Activated naive CD8-positive, alpha-beta T cell treated with anti-CD3 and anti-CD28 coated beads for 36 hours (primary cell): ENCODE measurements at places on chromosomes 1 and 21.

- H3K36me3 ChIP-seq = no peaks in the 10 kb centered on the region
- H3K4me3 ChIP-seq = no peak overlapping the region
- no peak for DNase-seq
- no peaks in the 10 kb centered on the region for H3K4me1 ChIP-seq
- H3K27ac ChIP-seq = no peak overlapping the region
Measured at GRCh38 chr1:64315402-64315801, 112.0 kb downstream of the UBE2U start.

GRCh38 chr1:185483664-185484450 lies 166.8 kb upstream of the IVNS1ABP start:
- no peaks in the 10 kb centered on the region for H3K4me1 ChIP-seq
- H3K27ac ChIP-seq = no peak overlapping the region

- peaks cover 7% of the 10 kb centered on the region for H3K27me3 ChIP-seq
- peaks cover 3% of the 10 kb centered on the region for H3K4me1 ChIP-seq
- H3K27ac ChIP-seq = no peak overlapping the region
- H3K36me3 ChIP-seq = no peaks in the 10 kb centered on the region
- DNase-seq = no peak
Measured at GRCh38 chr1:3910049-3910731, 10.1 kb upstream of the C1orf174 start.

DNA sequence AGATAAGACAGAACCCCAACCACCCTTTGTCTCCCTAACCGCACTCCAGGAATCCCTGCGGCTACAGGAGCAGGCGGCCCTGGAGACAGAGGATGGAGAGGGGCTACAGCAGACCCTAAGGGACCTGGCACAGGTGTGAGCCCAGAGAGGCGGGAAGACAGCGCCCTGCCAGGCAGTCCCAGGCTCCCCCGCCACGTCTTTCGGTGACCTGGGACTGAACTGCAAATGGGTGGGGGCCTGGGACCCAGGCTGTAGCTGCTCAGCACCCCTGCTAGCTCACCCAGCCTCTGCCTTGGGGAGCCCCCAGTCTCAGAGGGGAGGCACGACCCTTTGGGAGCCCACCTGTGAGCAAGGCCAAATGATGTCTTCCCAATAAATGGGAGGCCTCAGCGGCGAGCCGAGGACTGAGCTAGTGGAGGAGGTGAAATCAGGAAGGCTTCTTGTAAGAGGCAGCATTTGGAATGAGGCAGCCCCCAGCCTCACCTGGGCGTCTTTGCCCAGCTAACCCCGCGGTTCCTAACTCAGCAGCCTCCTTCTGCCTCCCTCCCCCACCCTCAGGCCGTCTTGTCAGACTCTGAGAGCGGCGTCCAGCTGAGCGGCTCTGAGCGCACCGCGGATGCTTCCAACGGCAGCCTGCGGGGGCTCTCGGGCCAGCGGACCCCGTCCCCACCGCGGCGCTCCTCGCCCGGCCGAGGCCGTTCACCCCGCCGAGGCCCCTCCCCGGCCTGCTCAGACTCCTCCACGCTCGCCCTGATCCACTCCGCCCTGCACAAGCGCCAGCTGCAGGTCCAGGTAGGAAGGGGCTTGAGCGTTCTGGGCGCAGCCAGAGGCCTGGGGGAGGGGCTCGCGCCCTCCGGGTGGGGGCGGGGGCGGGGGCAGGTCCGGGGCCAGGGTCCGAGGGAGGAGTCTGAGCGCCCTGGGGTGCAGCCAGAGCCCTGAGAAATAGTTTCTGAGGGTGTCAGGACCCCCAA lies 16.9 kb downstream of the CROCC start:
- H3K27ac ChIP-seq = no peak overlapping the region
- H3K4me1 ChIP-seq = no peaks in the 10 kb centered on the region
- H3K27me3 ChIP-seq = no peaks in the 10 kb centered on the region
- peaks cover 8% of the 10 kb centered on the region for H3K36me3 ChIP-seq

DNA sequence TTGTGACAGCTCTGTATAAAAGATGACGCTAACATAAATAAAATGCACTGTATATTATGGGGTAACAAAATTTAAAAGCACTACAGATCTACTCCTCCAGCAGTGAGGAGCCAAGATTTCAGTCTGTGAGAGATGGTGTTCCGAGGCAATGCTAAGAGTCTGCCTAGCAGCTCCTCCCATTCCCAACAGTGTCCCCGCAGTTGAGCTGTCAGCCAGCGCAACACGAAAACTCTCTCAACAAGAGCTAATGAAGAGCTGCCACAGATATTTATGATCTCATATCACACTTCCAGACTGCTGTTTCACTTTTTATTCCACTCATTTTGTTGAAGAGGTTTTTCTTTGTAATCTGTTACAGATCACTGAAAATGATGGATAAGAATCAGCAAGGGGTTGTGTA lies 53.9 kb upstream of the ESRRG start:
- no peak overlapping the region for H3K4me3 ChIP-seq
- H3K36me3 ChIP-seq = no peaks in the 10 kb centered on the region
- H3K27me3 ChIP-seq = no peaks in the 10 kb centered on the region
- H3K4me1 ChIP-seq = no peaks in the 10 kb centered on the region
- no peak overlapping the region for H3K27ac ChIP-seq

GRCh38 chr1:64996541-64997257 lies 30.4 kb upstream of the JAK1 start:
- H3K4me1 ChIP-seq = peaks cover 14% of the 10 kb centered on the region
- DNase-seq = no peak
- peaks cover 11% of the 10 kb centered on the region for H3K36me3 ChIP-seq
- no peak overlapping the region for H3K4me3 ChIP-seq
- H3K27me3 ChIP-seq = no peaks in the 10 kb centered on the region

DNA sequence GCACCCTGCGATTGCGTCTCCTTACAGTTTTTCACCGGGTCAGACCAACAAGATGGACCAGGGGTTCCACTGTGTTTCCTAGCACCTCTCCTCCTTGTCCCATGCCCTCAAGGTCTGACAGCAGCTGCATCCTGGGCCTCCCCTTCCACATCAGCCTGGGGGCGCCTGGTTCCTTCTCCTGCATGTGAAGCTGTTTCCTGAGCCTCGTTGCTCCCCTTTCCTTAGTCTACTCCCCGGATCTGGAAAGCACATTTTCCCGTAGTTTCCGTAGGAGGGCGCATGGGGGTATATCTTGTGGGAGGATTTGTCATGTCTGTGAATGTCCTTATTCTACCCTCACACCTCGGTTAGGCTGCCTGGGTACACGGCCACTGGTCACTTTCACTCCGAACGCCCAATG lies 6.1 kb downstream of the PRDM15 start:
- H3K27ac ChIP-seq = no peak overlapping the region
- H3K4me1 ChIP-seq = peaks cover 29% of the 10 kb centered on the region
- peaks cover 12% of the 10 kb centered on the region for H3K36me3 ChIP-seq
- H3K27me3 ChIP-seq = no peaks in the 10 kb centered on the region
- DNase-seq = no peak

GRCh38 chr1:177858332-177858821 lies 111.5 kb downstream of the SEC16B start:
- no peaks in the 10 kb centered on the region for H3K4me1 ChIP-seq
- no peak overlapping the region for H3K27ac ChIP-seq
- H3K27me3 ChIP-seq = no peaks in the 10 kb centered on the region
- H3K4me3 ChIP-seq = no peak overlapping the region

DNA sequence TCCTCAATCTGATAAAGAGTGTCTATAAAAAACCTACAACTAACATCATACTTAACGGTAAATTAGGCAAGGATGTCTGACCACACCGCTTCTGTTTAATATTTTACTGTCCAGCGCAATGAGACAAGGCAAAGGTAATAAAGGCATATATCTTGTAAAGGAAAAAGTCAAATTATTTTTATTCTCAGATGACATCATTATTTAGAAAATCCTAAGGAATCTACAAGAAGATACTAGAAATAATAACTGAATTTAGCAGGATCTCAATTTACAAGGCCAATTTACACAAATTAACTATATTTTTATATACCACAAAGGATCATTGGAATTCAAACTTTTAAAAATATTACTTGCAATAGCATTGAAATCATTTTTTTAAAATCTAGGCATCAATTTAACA lies 29.4 kb downstream of the GJA4 start:
- no peak overlapping the region for H3K27ac ChIP-seq
- no peaks in the 10 kb centered on the region for H3K27me3 ChIP-seq
- H3K4me1 ChIP-seq = no peaks in the 10 kb centered on the region
- no peak for DNase-seq
- H3K36me3 ChIP-seq = no peaks in the 10 kb centered on the region

DNA sequence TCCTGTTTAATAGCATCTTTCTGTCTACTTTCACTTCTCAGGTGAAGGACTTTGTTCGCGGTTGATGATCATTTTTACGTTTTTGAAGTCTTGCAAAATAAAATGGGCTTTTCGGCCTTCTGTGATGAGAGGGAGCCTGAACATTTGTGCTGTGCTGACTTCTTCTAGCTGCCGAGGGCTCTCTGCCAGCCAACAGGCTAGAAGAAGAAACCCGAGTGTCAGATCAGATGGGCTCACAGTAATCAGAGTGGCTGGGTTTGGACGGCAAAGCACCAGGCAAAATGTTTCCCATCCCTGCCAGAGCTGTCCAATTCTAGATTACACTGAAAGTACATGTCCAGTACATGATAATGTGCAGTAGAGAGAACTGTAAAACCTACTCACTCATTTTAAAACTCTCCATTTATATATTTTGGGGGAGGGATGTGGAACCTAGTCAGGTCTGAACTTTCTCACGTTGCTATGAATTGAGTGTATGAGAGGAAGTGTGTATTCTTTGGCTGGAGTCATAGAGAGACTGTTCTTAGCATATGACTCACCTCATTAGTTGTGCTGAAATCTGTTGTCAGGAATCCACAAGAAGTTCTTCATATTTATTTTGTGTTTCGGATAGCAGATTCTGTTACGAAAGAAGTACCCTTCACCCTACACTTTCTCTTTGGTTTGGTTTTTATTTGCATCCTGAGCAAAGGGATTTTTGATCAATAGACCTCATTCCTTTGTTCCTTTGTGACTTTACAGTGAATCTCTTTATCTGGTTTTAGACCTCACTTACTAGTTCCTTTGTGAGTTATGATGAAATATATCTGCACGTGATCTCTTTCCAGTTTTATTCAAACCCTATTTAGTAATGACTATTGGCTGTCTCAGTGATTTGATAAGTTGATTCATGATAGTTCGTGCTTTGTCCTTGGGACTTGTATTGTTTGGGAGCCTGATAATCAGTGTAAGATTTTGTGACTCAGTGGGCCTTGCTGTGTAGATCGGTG lies 4.8 kb downstream of the ATP1A1 start:
- DNase-seq = peak; percentile 28
- H3K4me1 ChIP-seq = peaks cover 73% of the 10 kb centered on the region
- H3K27me3 ChIP-seq = no peaks in the 10 kb centered on the region
- H3K36me3 ChIP-seq = peaks cover 36% of the 10 kb centered on the region
- H3K4me3 ChIP-seq = peak overlapping the region; percentile 98
- H3K27ac ChIP-seq = peak overlapping the region; percentile 93

DNA sequence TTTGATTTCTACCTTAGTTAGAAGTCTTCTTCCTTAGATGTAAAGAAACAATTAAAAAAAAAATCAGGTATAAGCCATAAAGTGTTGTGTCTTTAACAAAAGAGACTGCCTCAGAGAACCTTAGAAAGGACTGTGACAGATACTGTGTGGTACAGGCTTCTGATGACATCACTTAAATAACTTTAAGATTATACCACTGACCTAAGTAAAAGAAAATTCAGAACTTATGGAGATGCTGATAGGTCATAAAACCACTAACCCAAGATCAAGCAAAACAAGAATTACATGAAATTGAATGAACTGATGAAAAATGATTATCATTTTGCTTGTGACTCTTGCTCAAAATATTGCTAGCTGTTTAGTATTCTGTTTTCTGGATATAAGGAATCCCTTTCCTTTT lies 220.8 kb downstream of the NRIP1 start:
- H3K27ac ChIP-seq = no peak overlapping the region
- no peaks in the 10 kb centered on the region for H3K4me1 ChIP-seq
- no peaks in the 10 kb centered on the region for H3K27me3 ChIP-seq
- DNase-seq = no peak
- no peak overlapping the region for H3K4me3 ChIP-seq
- H3K36me3 ChIP-seq = peaks cover 5% of the 10 kb centered on the region

DNA sequence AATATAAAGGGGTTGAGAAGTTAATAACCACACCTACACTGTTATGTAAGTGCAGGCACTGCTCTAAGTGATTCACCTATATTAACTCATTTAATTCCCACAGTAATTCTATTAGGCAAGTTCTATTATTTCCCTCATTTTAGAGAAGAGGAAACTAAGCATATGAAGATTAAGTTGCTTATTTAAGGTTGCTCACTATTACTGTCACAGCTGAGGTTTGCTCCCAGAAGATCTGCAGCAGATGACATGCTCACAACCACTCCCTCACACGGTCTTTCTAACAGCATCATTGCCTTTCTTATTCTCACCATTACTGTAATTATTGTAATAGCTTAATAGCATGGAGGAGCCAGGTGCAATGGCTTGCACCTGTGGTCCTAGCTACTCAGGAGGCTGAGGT lies 196.4 kb upstream of the GREM2 start:
- no peaks in the 10 kb centered on the region for H3K27me3 ChIP-seq
- H3K36me3 ChIP-seq = no peaks in the 10 kb centered on the region
- no peak overlapping the region for H3K27ac ChIP-seq
- H3K4me1 ChIP-seq = no peaks in the 10 kb centered on the region
- no peak for DNase-seq

DNA sequence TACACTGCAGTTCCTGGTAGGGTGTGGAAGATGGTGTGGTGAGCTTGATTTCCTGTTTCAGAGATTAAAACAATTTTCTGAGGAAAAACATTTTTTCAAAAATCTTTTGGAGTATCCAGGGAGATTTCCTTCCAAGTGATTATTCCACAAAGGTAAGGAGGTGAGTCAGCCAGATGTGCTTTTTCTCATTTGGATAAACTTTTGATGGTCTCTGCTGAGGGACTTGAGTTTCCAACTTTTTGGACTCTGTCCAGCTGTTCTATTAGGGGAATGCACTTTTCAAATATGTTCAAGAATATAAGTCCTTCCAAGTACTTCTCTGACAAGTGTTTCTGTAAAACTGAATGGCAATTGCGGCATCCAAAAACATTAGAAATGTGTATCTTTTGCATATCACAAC lies 628.8 kb upstream of the ADAMTS5 start:
- no peaks in the 10 kb centered on the region for H3K36me3 ChIP-seq
- H3K4me1 ChIP-seq = no peaks in the 10 kb centered on the region
- H3K27me3 ChIP-seq = no peaks in the 10 kb centered on the region
- no peak overlapping the region for H3K27ac ChIP-seq
- DNase-seq = no peak

GRCh38 chr1:14578156-14578555 lies 20.3 kb upstream of the KAZN start:
- H3K4me1 ChIP-seq = no peaks in the 10 kb centered on the region
- no peak for DNase-seq
- no peak overlapping the region for H3K27ac ChIP-seq
- H3K4me3 ChIP-seq = no peak overlapping the region

DNA sequence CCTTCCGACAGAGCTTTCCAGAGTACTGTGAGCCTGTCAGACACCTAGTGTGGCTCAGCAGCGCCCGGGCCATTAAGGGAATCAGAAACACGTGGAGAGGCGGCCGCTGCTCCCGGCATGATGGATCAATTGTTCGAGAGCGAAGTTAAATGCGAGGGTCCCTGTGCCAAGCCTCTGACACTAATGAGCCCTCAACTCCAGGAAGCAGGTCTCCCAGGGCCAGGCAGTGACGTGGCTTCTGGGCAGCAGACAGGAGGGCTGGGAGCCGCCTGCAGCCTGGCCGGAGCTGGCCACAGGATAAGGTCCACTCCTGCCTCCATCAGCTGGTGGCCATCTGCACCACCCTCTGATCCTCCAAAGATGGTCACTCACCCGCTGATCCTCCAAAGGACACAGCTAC lies 67.5 kb upstream of the CLDN14 start:
- no peak for DNase-seq
- H3K4me1 ChIP-seq = no peaks in the 10 kb centered on the region
- H3K36me3 ChIP-seq = no peaks in the 10 kb centered on the region
- H3K27me3 ChIP-seq = peaks cover 11% of the 10 kb centered on the region
- no peak overlapping the region for H3K4me3 ChIP-seq
